ENCODE measurements at places on chromosomes 13 and 19. TPM values are rescaled to one million over a fixed set of nuclear protein-coding genes. Genes with fewer than 3 reads are reported as not detected.
A peak's percentile ranks its signal among the peaks of the same experiment; 100 is the strongest.

- no peak for DNase-seq
Measured at GRCh38 chr19:55308281-55308680, 16.9 kb downstream of the TMEM150B start.

GRCh38 chr19:898663-899062 is 5.4 kb downstream of the RNU6-9 start:
- peak; percentile 73 for DNase-seq

- DNase-seq, result no peak
Measured at GRCh38 chr19:36686365-36687213, 823 bp upstream of the ZNF567 start.

GRCh38 chr13:24074678-24075077 is 85.8 kb upstream of the SPATA13 start:
- DNase-seq, result no peak

Gene CYP4F22
- 5.1 TPM for polyA plus RNA-seq

DNA sequence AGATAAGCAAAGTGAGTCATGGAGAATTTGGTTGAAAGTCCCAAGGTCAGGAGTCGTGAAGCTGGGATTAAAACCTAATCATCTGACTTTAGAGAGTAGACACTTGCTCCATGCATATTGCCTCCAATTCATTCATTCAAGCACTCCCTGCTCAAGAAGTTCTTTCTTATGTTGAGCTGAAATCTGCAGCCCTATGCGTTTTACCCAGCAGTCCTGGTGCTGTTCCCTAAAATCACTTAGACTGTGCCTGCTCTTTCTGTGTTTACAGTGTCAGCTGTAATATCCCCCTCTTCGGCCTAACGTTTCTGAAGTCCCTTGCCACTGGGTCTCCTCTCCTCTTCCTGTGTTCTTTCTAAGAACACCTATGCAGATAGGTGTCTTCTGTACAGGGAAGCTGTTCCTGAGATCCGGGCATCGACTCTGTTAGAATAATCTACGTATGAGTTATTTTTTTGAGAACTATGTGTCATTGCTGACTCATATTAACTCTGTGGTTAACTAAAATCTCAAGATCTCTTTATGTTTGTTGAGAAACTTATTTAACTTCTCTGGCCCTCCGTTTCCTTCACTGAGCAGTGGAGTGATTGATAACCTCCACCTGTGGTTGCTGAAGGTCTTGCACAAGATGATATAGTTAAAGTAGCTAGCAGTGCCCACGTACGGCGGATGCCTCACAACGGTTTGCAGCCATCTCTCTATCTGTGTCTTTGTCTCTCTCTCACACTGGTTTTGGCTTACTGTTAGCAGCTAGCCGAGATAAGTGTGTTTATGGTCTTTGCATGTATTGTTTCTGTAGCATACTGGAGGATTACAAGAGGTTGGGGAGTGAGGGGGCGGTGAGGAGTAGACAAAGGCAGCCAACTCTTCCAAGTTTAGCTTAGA is 4.7 kb downstream of the ALOX5AP start:
- peak; percentile 29 for DNase-seq

- DNase-seq, result no peak
Measured at GRCh38 chr13:28826368-28826767, 6.2 kb downstream of the MTUS2 start.

DNA sequence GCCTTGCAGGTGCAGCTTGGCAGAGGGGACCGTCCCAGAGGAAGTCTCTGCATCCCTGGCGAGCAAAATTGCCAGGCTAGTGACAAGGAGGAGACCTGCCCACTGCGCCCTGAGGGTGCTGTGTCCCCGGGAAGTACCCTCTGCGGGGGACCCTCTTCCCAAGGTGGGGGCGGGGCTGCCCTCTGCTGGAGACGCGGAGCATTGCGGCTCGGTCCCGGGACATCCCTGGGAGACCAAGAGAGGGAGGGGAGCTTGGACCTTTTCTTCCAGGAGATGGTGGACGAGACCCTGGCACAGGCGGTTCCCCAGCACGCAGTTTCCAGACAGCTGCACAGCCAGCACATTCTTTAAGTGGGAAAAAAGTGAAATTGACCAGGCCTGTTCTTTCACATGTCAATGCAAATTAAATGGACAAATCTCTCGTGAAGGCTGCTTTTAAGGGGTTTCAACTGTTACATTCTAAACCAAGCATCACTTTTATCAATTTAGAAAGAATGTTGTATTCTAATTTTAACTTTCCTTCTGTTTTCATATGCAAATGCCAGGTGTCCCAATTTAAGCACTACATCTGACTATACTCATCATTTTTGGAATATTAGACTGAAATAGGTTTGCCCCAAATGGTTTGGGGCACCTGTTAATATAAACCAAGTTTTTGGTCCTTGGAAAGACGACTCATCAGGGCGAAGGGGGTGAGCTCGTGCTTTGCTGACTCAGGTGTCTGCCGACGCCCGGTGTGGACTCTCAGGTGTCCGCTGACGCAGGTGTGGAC is 60.7 kb downstream of the MCF2L start:
- DNase-seq, result peak; percentile 34

Gene PGPEP1
- polyA plus RNA-seq, result 12.2 TPM

Gene GRIN3B
- not detected for polyA plus RNA-seq

Gene LILRB1
- 3.9 TPM for polyA plus RNA-seq

GRCh38 chr13:61608138-61608537 is 192.5 kb upstream of the PCDH20 start:
- no peak for DNase-seq

GRCh38 chr13:62489731-62490130 is 1074.1 kb upstream of the PCDH20 start:
- no peak for DNase-seq

DNA sequence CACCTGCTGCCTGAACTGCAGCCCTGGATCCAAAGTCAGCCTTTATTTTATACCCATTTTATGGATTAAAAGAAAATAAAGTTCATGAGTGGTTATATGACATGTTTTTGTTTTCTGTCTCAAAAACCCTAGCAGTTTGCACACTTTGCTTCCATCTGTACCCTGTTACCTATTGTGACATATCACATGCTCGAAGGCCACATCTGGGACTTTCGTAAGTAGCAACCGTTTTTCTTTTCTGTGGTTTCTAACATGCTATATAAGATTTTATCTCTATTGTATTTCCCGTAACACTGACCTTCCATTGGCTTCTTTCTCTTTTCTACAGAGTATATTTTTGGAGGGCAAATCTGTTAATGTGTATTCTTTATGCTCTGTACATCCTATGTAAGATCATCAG is 1007.2 kb downstream of the PCDH9 start:
- DNase-seq, result no peak

Gene ADGRE3
- polyA plus RNA-seq, result 0.17 TPM

GRCh38 chr19:47623921-47624391 is 15.0 kb downstream of the BICRA start:
- DNase-seq, result no peak

GRCh38 chr13:40534456-40534855 is 132.0 kb downstream of the FOXO1 start:
- DNase-seq, result no peak

DNA sequence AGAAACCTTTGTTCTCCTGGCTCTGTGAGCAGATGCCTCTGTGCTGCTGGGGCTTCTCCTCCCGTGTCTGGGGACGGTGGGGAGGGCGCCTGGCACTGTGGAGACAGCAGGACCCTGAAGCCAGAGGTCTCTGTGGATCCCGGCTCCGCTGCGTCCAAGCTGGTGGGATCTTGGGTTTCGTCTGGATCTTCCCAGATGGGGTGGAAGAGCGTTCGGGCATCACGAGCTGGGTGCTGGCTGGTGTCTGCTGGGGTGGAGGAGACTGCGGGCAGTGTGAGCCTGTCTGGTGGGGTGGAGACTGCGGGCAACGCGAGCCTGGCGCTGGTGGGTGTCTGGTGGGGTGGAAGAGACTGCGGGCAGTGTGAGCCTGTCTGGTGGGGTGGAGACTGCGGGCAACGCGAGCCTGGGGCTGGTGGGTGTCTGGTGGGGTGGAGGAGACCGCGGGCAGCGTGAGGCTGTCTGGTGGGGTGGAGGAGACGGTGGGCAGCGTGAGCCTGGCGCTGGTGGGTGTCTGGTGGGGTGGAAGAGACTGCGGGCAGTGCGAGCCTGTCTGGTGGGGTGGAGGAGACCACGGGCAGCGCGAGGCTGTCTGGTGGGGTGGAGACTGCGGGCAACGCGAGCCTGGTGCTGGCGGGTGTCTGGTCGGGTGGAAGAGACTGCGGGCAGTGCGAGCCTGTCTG is 5.6 kb downstream of the TEX29 start:
- DNase-seq, result no peak

DNA sequence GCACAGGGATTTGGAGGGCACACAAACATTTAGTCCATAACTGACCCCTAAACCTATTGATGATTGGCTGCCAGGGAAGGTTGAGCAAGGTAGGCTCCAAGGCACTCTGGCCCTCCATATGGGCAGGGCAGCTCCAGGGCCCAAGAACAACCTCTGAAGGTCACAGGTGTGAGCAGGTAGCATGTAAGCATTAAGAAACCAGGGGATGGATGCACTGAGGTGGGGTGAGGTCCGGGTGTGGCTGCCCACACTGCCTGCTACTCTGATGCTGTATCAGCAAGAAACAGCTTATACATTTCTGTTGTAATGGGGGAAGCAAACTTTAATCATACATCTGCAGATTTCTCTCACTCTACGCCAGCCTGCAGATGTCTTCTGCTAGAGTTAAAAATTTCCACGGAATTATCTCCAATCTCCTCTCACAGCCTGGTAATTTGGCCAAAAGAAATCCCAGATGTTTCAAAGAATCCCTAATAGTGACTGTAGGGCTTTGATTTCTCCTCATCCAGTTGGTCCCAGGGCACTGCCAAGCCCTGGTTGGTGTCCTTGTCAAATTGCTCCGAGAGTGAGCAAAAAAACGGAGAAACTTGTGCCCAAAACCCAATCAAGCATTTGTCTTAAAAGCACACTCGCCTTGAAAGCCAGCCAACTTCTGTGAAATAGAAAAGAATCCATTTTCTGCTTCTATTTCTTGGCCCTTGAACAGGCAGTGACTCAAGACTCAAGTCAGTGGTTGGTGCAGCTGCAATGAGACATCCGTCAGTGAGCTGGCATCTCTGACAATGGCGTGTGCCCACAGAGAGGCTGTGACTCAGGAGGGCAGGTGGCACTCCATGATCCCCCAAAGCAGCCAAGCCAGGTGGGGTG is 72.5 kb upstream of the MRI1 start:
- DNase-seq, result no peak

DNA sequence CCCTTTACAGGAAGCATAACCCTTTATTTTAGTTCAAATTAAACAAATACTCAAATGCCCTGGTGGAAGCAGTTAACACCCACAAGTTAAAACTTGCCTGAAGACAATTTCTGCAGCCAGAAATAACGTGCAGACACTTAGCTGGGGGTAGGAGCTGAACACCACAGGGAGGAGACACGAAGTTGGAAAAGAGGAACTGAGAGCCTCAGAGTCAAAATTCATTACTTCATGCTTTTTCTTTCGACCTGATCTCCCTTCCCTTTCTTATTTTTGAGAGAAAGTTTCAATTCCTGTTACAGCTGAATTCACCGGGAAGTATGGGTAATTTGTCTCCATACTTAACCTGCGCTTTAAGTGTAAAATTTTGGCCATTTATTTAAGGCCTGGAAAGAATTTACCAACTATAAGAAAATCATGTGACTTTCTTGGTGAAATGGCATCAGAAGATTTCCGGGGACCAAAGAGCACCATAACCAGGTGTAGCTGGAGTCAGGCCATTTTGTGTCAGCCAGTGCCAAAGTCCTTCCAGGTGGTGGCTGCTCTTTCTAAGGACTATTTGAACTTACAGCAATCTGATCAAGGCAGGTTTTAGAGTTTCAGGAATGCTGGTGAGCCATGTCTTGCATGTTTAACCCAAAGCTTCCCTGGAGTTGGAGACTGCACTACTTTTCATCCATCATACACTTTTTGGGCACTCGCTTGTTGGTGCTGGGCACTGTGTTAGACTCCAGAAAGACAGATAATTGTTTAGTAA is 46.5 kb upstream of the RCBTB2 start:
- DNase-seq, result no peak

DNA sequence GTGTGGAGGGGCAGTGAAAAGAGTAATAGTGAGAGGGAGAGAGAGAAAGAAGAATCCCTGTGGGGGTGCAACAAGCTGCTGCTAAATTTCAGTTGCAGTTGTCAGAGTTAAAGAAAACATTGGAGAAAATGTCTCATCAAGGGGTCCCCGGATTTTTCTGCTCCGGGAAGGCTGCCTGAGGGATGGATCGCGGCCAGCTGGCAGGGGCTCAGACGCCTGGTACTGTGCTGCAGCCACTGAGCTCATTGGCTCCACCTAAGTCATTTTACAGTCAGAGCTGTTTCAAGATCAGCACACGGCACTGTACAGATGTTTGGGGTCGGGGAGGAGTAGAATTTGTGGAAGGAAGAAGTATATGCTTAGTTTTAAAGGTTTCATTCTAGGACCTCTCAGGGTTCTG is 106.2 kb downstream of the SHISA2 start:
- no peak for DNase-seq

- DNase-seq, result no peak
Measured at GRCh38 chr19:40213251-40213829, 4.8 kb downstream of the TTC9B start.

DNA sequence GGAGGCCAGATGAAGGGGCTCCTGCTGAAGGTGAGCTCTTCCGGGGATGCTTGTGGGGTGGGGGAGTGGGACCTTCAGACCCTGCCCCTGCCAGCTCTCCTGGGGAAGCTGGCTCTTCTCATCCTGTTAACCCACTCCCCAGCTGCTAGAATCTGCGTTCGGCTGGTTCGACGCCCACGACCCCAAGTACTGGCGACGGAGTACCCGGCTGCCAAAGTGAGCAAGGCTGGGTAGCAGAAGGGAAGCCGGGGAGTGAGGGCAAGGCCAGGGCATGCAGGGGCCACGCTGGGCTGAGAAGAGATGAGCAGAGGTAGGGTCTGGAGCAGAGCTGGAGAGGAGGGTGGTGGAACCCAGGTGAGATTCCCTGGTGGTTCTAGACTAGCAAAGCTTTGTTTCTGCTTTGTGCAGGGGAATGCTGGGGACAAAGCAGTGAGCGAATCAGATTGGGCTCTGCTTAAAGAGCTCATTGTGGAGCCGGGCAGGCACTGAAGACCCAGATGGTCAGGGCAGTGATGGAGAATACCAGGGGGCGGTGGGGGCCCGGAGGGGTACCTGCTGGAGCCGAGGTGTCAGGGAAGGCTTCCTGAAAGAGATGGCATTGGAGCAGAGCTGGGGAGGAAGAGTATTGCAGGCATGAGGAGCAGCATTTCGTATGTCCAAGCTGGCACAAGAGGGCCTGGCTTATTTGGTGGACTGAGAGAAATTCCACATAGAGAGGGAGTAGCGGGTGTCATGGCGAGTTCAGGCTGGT is 10.3 kb downstream of the KMT2B start:
- no peak for DNase-seq

GRCh38 chr19:49689133-49690078 is at the start of gene ADM5:
ADM5 (plus strand) TSS chr19:49689594; CDS start chr19:49689838, 244 bp downstream.
- DNase-seq, result no peak

- peak; percentile 83 for DNase-seq
Measured at GRCh38 chr19:46634045-46634655, 1.9 kb downstream of the GNG8 start.

DNA sequence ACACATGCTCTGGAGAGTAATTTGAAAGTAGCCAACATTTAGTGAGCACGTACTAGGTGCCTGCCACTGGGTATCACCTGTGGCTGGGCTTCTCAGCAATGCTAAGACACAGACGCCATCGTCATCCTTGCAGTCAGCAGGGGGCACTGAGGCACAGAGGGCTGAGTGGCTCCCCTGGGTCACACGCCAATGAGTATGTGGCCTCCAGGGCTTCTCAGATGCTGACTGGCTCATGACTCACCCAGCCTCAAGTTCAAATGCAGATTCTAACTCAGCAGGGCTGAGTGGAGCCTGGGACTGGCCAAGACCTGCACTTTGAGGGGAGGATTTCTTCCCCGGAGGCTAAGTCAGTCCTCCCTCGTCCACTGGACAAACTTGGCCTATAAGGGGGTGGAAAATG is 115.1 kb upstream of the CACNA1A start:
- no peak for DNase-seq

GRCh38 chr13:91660076-91660415 is 261.6 kb downstream of the GPC5 start:
- DNase-seq, result no peak

GRCh38 chr19:35736913-35737886 is 5.1 kb downstream of the IGFLR1 start:
- no peak for DNase-seq
